Fibroblast of the conjunctiva (primary cell): ENCODE measurements at places on chromosomes 5 and 9.

DNA sequence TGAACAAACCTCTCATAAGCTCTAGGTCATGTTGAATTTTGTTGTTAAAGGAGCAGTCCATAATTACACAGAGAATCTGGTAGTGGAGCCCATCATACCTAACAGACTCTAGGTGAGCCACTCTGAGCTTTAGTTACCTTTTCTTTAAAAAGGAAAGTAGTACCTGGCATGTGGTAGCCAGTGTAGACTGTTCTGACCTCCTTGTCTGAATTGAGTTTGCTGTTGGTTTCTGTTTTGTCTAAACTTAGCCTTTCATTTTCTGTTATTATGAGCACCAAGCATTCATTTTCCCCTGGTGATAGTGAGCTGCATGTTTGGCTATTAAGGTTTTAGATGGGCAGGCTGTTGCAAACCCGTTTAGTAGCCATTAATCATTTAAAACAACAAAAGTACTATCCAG lies 112.2 kb downstream of the MAST4 start:
- DNase-seq, result no peak

- DNase-seq, result no peak
These were observed 70.2 kb upstream of the LPCAT1 start for GRCh38 chr5:1593903-1594356.

- DNase-seq, result no peak
These were observed 401.6 kb upstream of the ZNF608 start for GRCh38 chr5:125148076-125148475.

- DNase-seq, result peak; percentile 71
These were observed 1118.6 kb upstream of the CDH9 start for GRCh38 chr5:28156981-28157380.

- DNase-seq, result peak; percentile 4
These were observed 956 bp downstream of the MBLAC2 start for GRCh38 chr5:90473396-90474234.

DNA sequence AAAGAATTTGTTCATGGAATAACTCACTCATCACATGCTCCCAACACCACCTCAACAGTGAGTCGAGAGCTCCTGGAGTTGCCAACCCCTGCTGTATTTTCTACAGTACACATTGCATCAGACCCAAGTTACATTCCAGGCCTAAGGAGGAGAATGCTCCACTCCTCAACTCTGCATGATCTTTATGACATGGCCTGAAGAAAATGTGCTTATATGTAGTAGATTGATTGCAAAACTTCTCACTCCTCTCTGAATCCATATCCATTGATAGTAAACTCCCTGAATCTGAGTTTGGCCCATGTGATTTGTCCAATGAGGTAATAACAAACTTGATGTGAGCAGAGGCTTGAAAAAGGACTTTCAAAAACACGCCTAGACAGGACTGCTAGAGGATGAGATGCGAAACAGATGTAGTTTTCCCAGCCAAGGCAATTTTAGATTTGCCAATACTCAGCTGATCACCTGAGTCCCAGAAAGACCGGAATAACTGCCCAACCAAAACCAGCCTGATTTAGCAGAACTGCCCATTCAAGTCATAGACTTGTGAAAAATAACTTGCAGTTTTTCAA lies 29.0 kb upstream of the PAPPA start:
- peak; percentile 67 for DNase-seq

DNA sequence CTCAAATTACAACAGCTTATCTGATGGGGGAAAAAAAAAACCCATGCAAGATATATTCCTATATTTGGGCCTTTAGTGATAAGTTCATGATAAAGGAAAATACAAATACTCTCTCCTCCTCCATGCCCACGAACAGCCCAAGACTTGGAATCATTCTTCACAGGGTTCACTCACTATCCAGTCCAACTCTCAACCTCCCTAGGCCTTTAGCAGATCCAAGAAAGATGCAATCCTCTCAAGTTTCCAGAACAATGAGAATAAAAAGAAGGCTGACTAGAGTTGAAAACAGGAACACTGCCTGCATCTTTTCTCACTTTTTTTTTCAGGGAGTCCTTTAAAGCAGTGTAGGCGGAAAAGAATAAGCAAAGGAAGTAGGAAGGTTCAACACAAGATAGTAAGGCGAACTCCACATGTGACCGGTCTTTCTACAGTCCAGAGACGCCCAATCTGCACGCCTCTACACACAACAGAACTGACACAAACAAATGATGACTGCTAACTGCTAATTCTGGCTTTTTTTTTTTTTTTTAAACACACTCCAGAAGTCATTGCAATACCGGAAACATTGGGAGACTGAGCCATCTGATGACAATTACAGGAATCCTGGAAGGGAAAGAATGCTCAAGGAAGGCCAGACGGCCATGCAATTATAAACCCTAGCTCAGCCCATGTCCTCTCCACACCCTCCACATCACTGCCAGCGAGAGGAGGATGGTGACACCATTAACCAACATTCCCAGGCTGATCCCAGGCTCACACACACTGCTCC lies 75.4 kb downstream of the BNC2 start:
- DNase-seq, result peak; percentile 41

- DNase-seq, result no peak
These were observed 14.9 kb upstream of the FCN1 start for GRCh38 chr9:134932606-134933005.

DNA sequence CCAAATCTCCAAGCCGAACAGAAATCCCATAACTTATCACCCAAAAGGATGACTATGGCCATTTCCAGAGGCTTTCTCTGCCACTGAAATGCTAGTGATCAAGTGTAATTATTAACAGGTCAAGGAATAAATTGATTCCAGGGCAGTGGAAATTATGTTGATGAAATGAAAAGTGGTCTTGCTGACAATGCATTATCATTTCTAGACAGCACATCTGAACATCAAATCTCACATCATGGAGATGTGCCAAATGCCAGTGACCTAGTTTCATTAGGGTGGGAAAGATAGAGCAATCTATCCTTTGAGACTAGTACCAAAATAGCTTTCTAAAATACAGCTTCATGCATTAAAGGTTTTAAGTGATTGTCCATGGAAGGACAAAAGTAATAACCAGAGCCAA lies 86.1 kb downstream of the AUH start:
- DNase-seq, result no peak

- no peak for DNase-seq
These were observed 23.0 kb upstream of the MYORG start for GRCh38 chr9:34399729-34400128.

DNA sequence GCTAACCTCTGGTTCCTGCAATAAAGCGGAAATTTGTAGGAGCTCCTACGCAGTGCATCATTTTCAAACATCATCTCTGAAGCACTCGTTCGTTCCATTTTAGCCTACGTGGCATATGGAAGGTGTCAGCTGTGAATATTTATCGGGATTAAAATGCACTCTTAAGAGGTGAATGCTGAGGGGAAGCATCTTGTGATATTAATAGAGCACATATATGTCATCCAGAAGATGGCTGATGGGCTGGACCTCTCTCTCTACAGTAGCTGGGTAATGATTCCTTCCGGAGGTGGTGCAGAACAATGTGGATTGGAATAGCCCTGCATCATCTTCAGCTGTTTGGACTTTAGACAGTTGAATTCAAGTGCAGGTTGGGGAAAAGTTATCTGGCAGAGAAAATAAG lies 478.7 kb downstream of the DMAC1 start:
- DNase-seq, result no peak

DNA sequence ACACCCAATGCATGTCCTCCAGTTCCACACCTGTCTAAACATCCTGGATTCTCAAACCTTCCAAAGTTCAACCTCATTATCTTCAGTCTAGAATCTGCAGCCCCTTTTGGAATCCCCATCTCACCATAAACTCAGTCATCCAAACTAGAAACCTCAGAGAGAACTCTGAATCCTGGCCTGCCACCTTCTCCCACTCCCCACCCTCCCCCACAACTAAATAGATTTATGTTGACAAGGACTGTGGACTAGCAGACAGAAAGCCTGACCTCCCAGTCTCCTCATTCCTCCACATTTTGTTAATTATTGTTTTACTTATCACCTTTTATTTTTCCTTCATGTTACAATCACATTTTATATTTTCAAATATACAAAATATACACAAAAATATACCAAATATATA lies 76.6 kb downstream of the MEF2C start:
- DNase-seq, result no peak

GRCh38 chr9:19130436-19130835 lies 3.1 kb upstream of the PLIN2 start:
- DNase-seq, result no peak

DNA sequence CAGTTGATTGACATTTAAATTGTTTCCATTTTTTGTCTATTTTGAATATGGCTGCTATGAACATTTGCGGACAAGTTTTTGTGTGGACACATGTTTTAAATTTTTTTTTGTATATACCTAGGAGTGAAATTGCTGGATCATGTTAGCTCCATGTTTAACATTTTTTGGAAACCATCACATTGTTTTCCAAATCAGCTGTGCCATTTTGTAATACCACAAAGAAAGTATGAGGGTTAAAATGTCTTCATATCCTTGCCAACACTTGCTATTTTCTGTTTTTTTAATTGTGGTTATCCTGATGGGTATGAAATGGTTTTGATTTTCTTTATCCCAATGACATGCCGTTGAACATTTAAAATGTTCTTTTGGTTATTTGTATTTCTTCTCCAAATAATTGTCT lies 52.1 kb downstream of the CARTPT start:
- DNase-seq, result no peak

DNA sequence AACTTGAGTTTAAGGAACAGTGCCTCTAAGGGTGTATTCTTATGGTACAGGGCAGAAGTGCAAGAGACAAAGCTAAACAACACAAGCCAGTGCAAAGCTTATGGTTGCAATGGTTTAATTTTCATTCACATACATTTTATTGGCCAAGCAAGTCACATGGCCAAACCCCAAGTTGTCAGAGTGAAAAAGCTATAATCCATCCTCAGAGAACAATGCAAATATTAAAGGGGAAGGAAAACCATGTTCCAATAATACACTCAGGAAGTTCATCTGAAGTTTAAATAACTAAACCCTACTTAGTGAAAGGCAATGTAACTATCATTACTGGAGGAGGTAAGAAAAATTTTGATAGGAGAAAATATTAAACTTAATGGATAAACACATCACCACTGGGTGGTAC lies 26.6 kb upstream of the TLR4 start:
- no peak for DNase-seq

DNA sequence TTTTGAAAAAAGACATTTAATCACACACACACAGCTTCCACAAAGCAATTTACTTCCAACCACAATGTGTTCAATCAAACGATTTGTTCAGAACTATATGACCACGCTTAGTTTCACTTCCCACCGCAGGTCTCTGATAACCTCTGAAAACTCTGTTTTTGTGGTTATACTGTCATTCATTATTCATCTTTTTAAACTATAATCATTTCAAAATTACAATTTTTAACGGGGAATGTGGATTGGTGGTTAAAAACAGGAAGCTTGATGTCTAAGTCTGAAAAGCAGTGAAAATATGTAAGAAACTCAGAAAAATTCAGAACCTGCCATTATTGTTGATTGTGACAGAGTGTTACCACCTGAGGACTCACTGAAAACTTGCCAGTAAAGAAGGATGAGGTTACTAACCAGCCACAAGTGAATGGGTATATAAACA lies 12.7 kb upstream of the TMEM174 start:
- no peak for DNase-seq
